ENCODE measurements at places on chromosomes 2 and 18.
A peak's percentile ranks its signal among the peaks of the same experiment; 100 is the strongest.

- no peak for DNase-seq
Measured at GRCh38 chr2:26576565-26577441, 64.4 kb downstream of the CIB4 start.

DNA sequence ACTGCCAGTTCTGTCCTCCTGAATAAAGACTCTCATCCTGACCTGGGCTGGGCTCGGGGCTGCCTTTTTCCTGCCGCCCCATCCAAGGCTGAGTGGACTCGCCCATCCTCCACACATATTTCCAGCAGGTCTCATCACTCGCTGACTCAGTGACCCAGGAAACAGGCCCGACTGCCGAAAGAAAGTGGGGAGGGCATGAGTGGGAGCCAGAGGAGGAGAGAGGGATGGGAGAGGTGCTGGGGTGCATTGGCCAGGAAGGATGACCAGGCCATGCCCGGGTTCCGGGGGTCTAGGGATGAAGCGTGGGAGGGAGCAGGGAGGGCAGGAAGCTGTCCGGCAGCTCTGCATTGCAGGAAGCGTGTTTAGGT is 66.7 kb downstream of the TWIST2 start:
- no peak for DNase-seq

DNA sequence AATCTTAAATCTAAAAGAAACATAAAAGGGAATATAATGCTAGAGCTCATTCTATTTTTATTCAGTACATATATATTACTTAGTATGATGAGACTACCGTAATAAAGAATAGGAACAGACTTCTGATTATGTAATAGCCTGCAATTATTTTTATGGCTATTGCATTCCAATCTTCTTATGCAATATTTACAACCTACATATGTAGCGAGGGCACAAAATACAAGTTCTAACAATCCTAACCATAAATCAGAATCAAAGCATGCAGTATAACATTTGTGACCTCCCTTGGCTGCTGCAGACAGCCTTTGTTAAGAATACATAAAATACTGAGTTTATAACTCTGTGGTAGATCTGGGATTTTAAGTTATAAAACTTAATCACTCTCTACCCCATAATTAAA is 177.6 kb downstream of the BABAM2 start:
- DNase-seq: no peak

- no peak for DNase-seq
Measured at GRCh38 chr2:233221378-233222063, 30.0 kb upstream of the ATG16L1 start.

DNA sequence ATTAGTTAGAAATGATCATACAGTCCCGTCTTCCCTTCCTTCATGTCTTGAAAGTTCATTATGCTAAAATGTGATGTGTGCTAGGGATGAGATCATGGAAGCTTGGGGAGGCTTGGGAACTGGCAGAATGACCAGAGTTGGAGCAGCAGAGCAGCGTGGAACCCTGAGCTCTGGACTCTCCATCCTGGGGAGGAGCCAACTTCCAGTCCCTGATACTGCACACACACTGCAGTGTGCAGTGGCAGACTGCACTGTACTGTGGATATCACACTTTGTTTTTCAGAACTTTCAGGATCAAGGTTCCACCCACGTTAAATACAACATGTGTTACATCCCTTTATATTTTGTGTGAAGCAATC is 27.3 kb upstream of the GREB1 start:
- DNase-seq: no peak

GRCh38 chr2:234100686-234101085 is 50.2 kb downstream of the SPP2 start:
- no peak for DNase-seq

DNA sequence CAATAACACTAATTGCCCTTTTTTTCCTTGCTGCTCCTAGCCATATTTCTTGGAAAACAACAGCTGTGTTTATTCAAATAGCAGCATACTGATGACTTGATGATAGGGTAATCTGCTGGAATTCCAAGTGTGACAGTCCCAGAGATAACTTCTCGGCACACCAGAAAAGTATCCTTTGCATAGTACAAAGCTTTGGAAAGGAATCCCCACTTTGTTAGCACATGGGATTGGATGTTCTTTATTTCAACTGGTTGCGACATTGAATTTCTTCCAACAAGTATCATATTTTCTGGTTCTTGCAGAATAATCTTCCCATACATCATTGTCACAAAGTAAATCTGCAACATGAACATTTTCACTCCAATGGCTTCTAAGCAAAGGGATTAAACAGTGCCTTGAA is 445.8 kb upstream of the ACVR2A start:
- no peak for DNase-seq

DNA sequence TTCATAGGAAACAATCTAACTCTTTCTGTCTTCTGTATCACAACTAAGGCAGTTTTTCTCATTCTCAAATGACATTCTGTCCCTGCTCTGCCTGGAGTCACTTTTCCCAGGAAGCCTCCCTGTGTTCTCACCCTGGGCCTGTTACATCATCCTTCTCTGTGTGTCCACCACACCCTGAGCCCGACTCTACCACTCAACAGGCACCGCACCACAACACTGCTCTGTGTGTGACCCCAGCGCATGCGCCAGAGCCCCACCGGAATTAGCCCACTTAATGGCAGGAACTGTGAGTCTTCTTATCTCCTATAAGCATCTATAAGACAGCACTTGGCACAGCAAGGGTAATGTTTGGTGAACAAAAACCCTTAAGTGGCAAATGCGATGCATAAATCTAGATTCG is 32.3 kb downstream of the TGFBRAP1 start:
- DNase-seq: no peak

GRCh38 chr2:54589340-54590215 is 133.5 kb downstream of the SPTBN1 start:
- DNase-seq: no peak

- no peak for DNase-seq
Measured at GRCh38 chr2:166926657-166927056, 38.4 kb downstream of the XIRP2 start.

DNA sequence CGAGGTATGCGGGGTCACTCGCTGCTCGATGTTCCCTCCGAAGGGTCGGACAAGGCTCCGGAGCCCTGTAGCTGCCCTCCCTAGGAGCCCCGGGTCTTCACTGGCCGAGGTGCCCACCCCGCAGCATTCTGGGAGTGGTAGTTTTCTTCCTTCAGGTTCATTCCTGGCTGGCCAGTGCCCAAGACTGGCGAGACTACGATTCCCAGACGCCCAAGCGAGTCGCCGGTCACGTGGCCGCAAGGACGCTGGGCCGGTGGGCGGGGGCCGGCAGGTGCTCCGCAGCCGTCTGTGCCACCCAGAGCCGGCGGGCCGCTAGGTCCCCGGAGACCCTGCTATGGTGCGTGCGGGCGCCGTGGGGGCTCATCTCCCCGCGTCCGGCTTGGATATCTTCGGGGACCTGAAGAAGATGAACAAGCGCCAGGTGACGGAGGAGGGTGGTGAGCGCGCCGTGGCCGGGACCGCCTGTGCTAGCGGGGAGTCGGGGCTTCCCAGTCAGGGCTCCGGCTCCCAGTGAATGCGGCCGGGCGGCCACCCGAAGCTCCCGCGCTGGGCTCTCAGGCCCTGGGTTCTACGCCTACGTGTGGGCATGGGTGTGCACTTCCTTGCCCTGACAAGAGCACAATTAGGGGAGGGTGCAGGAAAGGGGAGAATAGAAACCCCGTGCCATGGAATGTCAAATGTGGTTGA is at the start of gene SEC11C:
Gene SEC11C (plus strand): TSS at position 270 of the 687 bp plus-strand sequence. CDS start 65 bp downstream, at position 335.
- DNase-seq: peak; percentile 98

- DNase-seq: no peak
Measured at GRCh38 chr18:58221060-58221725, 177.2 kb downstream of the NEDD4L start.

- DNase-seq: peak; percentile 46
Measured at GRCh38 chr2:240021488-240022104, 3.5 kb downstream of the NDUFA10 start.

GRCh38 chr2:156538083-156538504 is 101.9 kb downstream of the GPD2 start:
- peak; percentile 34 for DNase-seq

DNA sequence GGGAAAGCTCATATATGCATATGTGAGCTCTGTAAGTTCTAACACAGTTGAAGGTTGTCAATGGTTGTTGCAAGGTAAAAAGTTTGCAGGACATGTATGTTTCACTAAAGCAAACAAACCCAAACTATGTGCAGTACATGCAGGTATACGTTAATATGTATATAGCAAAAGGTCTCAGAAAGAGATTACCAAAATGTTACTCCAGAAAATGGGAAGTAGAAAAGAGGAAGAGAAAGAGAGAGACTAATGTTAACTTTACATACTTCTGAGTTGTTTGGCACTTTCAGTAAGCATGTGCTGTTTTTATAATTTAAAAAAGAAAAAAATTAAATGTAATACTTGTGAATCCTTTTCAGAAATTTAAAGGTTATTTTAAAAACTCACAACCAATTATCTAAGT is 32.8 kb upstream of the PEX13 start:
- DNase-seq: no peak

DNA sequence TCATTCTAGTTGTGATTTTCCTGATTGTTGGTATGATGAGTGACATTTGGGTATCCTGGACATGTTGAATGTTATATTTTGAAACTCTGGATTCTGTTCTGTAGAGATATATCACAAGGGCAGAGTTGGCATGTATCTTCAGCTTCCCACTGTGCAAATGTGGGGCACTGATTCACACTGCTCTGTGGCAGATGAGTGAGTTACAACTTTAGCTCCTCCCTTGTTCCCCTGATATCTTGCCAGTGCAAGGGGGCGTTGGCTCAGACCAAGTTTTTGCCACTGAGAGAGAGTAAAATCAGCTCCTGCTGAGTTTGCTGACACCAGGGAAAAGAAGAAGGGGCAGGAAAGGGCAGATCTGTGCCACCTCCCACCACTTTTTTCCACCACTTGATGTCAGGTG is 199.6 kb upstream of the MMADHC start:
- DNase-seq: no peak

DNA sequence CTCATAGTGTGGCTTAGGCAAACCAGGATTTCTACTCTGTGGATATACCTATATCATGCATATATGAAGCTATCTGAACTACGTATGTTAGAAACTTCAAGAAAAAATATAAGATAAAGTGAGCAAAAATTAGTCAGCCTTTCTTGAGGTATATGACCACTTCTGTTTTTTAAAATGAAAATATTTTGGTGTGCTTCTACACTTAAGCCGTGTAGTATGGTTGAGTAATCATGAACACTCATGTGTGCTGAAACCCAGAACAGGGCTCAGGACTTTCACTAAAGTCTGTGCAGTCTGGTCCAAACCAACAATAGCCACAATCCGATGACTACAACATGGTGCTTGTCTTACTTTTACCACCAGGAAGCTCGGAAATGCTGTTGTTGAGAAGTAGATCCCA is 48.9 kb upstream of the TMEM177 start:
- DNase-seq: no peak

GRCh38 chr2:29066271-29066860 is 8.0 kb downstream of the PCARE start:
- DNase-seq: no peak

DNA sequence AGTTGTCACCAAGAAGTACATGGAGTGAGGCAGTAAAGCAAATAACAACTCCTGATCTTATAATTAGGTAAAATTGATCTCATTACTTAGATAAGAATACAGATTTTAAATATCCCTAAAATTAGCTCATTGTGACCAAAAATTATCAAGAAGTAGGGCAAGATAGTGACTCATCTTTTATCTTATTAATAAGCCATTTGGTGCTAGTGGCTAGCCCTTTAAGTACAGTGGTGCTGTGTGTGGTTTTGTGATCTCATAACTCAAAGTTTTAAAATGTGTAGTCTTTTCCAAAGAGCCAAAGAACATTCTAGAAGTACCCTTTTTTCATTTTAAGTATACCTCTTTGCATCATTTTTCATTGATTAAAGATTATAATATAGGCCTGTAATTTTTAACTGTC is 569.4 kb upstream of the SETBP1 start:
- DNase-seq: no peak

DNA sequence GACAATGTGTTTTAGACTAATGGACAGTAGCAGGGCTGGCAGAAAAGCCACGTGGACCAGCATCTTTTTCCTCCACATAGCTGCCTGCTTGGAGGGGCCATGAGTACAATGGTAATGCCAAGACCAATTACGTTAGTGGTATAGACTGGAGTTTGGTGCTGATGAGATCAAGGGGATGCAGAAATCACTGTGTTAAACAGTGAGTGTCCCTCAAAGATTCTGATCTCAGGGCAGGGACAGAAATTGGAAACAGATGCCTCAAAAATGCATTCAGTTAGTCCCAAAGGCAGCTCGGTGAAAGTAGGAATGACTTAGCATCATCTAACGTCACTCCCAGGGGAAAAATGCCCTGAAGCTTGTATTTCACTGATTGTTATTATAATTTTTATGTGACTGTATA is 72.4 kb downstream of the SLC16A14 start:
- no peak for DNase-seq

GRCh38 chr2:223943561-223944008 is 1.6 kb downstream of the WDFY1 start:
- DNase-seq: no peak

- peak; percentile 54 for DNase-seq
Measured at GRCh38 chr2:98822301-98823164, 91.6 kb upstream of the MGAT4A start.

DNA sequence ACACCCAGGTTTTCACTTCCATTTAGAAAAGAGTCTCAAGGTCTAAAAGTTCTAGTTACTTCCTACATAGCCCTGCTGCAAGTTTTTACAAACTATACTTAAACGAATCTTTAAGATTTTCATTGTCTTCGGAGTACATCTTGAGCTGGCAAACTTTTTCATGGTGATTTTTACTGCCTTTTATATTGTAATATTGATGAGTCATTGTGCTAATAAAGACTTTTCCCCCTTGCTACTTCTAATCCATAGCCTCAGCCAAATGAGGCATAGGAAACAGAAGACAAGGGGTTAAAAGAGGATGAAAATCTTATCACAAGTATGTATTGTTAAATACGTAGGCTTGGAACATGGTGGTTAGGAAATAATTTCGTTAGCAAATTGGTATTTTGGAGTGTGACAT is 4.1 kb downstream of the DPP10 start:
- DNase-seq: no peak

DNA sequence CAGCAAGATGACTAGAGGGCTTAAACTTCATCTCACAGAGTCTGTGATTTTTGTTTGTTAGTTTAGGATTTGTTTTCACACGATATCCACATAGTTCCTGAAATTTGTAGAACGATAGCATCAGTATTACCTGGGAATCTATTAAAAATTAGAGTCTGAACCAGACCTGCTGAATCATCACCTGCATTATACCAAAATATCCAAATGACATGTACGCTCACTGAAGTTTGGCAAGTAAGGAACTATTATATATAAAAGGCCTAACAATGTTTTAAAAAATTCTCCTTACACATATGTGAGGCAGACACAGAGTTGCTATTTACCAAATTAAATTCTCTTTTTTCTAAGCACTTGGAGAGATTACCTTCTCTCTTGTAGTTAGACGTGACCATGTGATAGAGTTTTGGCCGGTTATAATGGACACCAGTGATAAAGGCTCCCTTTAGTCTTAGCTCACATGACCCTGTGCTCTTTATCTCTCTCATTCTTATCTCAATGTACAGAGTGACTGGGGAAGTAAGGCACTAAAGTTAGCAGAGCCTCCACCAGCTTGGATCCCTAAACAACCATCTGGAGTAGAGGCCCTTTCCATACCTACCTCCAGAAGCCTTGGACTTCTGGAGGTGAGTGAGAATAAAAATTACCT is 363.1 kb downstream of the DSC3 start:
- DNase-seq: no peak

- no peak for DNase-seq
Measured at GRCh38 chr18:75408554-75409506, 18.7 kb downstream of the SMIM21 start.
